A549 treated with GW870086 at 1 μM for 4 hours (cell line): ENCODE measurements at places on chromosomes 16 and 17. TPM values are rescaled to one million over a fixed set of nuclear protein-coding genes. Genes with fewer than 3 reads are reported as not detected.

The NTN1 gene
- total RNA-seq: 0.35 to 0.49 TPM (median 0.42 TPM) in 5 replicates

The RPRML gene
- 0.34 to 1.1 TPM (median 0.78 TPM) in 5 replicates for total RNA-seq

The MSI2 gene
- 39.7 to 56.3 TPM (median 48.5 TPM) in 5 replicates for total RNA-seq

The HBA1 gene
- total RNA-seq: 0.48 to 2.0 TPM (median 1.4 TPM) in 5 replicates

The CDRT4 gene
- total RNA-seq: 0.64 to 1.7 TPM (median 0.78 TPM) in 4 of 5 replicates, not detected in the other
